Stimulated activated CD8-positive, alpha-beta memory T cell treated with anti-CD3 and anti-CD28 coated beads, Interleukin-4, amount 100 ng/mL, for 1 hour (primary cell): ENCODE measurements at places on chromosomes 5 and 9.
A peak's percentile ranks its signal among the peaks of the same experiment; 100 is the strongest.

DNA sequence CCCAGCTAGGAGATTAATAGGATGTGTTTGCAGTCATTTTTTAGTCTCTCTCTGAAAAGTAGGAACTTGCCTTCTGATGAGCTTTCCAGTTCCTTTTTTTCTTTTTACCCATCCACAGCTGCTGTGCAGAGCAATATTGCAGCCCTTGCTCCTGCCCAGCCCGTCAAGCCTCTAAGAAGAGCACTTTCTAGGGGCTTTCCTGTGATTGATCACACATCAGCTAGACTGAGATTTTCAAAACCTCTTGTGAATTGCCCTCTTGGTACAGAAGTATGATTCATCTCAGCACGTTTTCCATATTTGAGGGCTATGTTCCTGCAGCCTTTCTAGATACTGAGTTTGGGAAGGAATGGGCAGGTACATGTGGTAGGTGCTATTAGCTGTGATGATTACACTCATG is 93.9 kb downstream of the GALNT10 start:
- no peak for DNase-seq

DNA sequence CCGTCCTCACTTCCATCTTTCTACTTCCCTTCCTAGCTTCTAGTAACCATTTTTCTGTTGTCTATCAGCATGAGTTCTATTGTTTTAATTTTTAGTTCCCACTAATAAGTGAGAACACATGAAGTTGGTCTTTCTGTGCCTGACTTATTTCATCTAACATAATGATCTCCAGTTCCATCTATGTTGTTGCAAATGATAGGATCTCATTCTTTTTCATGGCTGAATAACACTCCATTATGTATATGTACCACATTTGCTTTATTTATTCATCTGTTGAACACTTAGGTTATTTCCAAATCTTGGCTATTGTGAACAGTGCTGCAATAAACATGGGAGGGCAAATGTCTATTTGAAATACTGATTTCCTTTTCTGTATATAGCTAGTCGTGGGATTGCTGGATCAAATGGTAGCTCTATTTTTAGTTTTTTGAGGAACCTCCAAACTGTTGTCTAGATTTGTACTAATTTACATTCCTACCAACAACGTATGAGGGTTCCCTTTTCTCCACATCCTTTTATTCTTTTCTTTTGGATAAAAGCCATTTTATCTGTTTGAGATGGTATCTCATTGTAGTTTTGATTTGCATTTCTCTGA is 50.3 kb downstream of the NSD1 start:
- no peak for DNase-seq

DNA sequence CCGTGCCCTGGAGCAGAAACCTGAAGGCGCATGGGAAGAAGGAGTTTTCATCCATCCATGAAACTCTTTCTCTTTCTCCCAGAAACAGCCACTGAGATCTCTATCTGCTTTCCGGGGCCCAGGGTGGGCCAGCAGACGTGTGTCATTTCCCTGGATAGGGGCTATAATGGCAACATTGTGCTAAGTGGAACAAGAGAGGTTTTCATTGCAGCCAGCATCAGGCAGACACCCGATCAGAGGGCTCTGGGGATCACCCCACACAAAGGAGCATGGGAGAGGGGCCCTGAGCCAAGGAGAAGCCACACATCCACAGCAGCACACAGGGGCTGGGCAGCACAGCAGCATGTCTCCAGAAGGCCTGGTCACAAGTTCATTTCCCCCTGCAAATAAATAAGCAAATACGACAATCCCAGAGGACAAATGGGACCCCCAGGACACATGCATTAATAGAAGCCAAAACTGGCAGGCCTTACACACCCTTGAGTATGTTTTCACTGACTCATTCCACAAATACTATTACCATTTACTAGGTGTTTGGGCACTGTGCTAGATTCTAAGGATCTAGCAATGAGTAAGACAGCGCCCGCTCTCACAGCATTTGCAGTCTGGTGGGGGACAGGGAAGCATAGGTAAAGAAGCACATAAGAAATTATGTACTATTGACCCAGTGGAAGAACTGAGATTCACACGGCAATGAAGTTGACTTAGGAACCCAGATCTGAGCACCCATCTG is 4.3 kb upstream of the AFAP1L1 start:
- DNase-seq = no peak

- no peak for DNase-seq
Observed at GRCh38 chr5:139267481-139267880, 26.1 kb upstream of the MATR3 start.

GRCh38 chr9:22483528-22484070 is 37.0 kb downstream of the DMRTA1 start:
- no peak for DNase-seq

DNA sequence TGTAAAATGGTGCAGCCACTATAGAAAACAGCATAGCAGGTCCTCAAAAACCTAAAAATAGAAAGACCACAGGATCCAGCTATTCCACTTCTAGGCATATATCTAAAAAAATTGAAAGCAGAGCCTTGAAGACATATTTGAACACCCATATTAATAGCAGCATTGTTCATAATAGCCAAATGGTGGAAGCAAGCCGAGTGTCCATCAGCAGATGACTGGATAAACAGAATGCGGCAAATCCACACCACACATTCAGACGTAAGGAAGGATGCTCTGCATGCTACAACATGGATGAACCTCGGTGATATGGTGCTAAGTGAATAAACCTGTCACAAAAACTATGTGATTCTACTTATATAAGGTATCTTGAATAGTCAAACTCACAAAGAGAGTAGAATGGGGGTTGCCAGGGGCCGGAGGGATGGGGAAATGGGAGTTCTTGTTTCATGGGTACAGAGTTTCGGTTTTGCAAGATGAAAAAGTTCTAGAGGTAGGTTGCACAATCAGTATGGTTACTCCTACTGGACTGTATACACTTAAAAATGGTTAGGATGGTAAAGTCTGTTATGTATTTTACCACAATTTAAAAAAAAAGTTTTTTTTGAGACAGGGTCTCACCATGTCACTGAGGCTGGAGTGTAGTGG is 17.1 kb upstream of the HSD17B3 start:
- no peak for DNase-seq

DNA sequence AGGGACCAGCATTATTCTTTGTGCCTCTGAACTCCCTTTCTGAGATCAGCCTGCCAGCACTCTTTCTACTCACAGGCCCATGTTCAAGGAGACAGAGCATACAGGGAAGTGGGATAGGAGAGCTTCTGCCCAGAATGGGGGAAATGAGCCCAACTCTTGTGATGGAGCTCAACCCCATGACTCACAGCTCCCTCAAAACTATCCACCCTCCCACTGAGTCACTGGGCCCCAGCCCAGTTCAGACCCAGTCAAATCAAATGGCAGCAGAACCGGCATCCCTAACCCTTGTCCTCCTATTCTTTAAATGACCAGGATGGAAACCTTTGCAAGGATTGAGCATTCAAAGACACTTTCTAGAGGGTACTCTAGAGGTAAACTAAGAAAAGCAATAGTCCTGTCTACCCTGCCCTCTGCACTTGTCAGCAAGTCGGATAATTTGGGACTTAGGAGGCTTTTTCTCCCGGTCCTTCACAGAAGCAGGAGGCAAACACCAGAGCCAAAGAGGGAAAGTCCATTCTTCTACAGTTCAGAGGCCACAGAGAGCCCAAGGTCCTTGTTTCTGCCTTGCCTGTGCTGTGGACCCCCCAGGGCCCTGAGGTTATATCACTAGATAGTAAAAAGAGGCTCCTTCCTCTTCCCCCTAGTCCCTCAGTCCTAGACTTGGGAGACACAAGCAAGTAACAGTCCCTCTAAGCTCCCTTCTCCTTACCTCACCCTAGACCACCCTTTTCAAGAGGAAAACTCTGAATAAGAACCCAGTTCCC is 3.2 kb downstream of the ATOSB start:
- DNase-seq = no peak

DNA sequence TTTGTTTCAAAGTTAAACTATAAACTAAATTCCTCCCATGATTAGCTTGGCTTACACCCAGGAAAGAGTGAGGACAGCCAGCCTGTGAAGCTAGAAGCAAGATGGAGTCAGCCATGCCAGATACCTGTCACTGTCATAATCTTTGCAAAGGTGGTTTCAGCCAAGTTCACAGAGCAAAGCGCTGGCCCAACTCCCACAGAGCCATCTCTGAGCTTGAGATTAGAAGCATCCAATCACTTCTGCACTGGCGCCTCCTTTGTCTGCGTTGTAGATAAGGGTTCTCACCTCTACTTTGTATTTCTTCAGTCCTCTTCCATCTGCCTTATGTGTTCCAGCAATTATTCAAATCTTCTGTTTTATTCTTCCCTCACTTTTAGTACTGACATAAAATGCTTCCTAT is 119.4 kb upstream of the ACO1 start:
- no peak for DNase-seq

- no peak for DNase-seq
Observed at GRCh38 chr5:13766236-13766635, 178.3 kb downstream of the DNAH5 start.

- no peak for DNase-seq
Observed at GRCh38 chr9:127308652-127309434, 44.3 kb downstream of the GARNL3 start.

GRCh38 chr9:127021664-127022363 is 100.6 kb downstream of the ANGPTL2 start:
- DNase-seq = no peak

DNA sequence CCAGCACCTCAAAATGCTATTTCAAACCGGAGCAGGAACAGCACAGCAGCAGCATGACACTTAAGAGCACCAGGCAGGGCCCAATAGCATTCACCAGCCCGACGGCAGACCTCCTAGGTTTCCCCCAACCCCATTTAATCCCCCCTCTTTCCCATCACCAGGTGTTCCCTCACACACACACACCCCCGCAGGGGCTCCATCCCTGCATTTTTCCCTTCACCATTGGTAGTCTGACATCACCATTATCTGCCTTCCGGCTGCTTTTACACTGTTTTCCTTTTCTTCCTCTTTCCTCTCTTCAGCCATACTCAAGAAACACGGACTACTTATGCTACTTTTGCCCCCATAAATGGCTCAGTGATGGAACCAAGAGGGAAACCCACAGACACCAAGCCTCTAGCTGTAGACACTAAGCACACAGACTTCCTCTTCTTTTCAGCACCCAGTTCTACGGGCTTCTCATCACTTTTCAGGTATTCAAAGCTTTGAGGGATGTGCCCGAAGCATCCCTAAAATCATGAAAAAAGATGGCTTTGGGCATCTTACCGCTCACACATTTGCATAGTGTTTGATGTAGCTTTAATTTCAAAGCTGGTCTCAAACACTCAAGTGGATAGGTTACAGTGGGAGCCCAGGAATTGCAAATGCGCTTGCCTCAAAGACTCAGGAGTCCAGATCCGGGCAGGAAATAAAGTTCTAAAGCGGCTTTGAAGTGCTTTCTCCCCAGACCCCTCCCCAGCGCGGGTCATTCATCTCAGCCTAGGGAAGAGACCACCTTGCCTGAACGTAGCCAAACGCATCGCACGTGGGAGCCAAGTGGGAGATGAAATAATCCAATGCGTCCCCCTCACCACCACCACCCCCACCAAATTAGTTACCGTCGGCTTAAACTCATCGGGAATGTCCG is 141.5 kb downstream of the TSSK1B start:
- no peak for DNase-seq

GRCh38 chr5:23027830-23028229 is 174.7 kb upstream of the CDH12 start:
- DNase-seq = no peak

DNA sequence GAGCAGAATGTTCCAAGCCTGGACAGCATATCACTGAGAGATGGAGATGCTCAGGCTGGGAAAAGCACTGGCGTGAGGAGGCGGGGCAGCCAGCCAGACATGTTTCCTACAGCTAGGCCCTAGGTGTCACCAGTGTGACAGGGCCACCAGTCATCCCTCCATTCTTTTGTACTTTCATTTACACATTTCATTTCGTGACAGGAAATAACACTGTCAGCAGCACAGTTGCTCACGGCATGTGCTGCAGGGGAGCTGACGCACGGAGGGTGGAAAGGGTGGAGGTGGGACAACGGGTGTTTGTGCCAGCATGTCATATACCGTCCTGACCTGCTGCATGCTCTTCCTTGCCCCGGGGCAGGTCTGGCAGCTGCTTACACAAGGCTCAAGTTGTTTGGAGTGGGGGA is 14.8 kb upstream of the CEMIP2 start:
- peak; percentile 54 for DNase-seq
